Hematopoietic multipotent progenitor cell treated with erythropoietin and hydrocortisone succinate and interleukin-3 and kit ligand, for 15 days (in vitro differentiated cells): ENCODE measurements at places on chromosomes 2 and 18.

DNA sequence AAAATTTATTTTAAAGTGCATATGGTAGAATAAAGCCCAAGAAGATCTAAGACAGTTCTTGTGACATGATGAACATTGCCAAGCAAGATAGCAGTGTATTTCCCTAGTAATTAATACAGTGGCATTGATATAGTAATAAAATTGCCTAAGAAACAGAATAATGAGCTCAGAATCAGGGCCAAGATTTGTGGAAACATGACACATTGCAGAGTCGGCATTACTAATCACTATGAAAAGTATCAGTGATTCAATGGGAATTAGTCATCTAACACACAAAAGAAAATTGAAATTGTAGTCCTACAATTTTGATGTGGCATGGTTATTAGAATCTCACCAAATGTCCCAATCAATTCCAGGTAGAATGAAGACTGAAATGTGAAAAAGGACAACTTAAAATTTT, 243.0 kb upstream of the CYRIA start:
- no peak for DNase-seq

GRCh38 chr2:121075006-121075551, 209.9 kb downstream of the TFCP2L1 start:
- DNase-seq = no peak

- no peak for DNase-seq
These were observed 67.7 kb upstream of the CDKL4 start for GRCh38 chr2:39311469-39311868.

DNA sequence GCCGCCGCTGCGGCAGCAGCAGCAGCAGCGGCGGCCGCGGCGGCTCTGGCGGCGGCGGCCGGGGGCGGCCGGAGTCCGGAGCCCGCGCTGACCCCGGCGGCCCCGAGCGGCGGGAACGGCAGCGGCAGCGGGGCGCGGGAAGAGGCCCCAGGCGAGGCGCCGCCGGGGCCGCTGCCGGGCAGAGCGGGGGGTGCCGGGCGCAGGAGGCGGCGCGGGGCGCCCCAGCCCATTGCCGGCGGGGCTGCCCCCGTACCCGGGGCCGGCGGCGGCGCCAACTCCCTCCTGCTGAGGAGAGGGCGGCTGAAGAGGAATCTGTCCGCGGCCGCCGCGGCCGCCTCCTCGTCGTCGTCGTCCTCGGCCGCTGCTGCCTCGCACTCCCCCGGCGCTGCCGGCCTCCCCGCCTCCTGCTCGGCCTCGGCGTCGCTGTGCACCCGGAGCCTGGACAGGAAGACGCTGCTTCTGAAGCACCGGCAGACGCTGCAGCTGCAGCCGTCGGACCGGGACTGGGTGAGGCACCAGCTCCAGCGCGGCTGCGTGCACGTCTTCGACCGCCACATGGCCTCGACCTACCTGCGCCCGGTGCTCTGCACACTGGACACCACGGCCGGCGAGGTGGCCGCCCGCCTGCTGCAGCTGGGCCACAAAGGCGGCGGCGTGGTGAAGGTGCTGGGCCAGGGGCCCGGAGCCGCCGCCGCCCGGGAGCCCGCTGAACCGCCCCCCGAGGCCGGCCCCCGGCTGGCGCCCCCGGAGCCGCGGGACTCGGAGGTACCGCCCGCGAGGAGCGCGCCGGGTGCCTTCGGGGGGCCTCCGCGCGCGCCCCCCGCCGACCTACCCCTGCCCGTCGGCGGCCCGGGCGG, 646 bp downstream of the PHLPP1 start:
- DNase-seq = peak; percentile 29

DNA sequence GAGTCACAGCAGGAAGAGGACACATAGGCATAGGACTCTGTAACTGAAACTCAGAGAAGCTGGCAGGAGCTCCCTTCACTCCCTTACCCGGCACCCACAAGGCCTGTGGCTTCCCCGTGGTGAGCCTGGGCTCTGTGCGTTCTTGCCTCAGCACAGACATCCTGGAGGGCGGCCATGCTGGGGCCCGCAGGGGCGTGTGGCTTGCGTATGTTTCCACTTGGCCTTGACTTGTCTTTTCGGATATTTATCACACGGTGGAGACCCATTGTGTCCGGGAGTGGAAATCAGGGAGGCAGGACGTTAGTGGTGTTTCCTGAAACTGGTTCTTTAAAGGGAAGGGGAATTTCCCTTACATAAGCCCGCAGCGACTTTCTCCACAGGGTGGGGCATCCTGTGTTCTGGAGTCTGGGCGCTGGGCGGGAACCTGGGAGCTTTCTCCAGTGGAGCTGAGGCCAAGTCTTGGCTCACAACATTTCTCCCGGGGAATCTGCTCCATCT, 49.9 kb upstream of the EML6 start:
- no peak for DNase-seq

DNA sequence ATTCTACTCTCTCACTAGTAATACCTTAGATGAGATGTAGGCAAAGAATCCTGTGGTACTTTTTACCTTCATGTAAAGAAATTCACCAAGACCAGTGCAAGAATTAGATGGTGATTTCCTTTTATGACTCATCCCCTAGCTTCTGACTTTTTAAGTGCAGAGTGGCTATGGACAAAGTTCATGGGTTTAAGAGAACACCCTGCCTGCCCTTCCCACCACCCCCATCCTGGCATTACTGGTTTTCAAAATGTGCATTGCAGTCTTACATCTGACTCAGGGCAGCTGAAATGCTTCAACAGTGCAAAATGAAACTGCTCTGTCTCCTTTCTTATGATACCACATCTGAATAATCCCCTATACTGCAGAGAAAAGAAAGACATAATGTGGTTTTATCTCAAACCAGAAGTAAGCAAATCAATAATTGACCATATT, 22.6 kb downstream of the MAIP1 start:
- no peak for DNase-seq

GRCh38 chr2:5751873-5752482, 59.8 kb downstream of the SOX11 start:
- no peak for DNase-seq

DNA sequence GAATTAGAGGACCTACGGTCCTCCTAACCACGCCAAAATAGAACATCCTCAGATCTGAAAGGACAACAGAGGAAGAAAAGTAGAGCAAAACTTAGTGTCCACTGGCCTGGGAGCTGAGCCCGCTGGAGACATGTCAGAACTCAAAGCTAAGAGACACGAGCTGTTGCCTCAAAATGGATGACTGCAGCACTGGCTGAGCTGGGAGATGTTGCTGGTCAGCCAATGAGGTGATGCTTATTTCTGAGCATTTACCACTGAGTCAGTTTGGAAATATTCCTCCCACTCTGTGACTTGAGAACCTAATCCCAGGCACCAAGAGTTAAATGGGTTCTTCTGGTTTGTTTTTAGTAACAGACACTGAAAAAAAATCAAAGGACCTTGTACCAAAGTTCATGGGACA, 32.6 kb downstream of the FBXO15 start:
- DNase-seq = no peak

- no peak for DNase-seq
These were observed 511.4 kb downstream of the RNF144A start for GRCh38 chr2:7428454-7429204.

DNA sequence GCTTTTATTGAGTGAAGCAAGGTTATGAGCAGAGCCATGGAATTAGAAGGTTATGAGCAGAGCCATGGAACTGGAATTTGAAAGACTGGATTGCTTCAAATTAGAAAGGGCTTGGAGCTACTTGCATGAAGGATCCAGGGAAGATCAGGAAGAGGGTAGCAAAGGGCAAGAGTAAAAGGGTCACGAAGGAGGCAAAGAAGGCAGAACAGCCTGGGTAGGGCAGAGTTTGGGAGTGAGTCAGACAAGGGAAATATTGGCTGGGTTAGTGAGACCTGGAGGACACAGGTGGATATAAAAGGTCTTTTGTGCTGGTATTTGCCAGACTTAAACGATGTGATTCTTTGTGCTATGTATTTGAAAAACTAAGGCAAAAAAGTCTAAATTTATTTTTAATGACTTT, 65.0 kb downstream of the SEMA4F start:
- DNase-seq = no peak

DNA sequence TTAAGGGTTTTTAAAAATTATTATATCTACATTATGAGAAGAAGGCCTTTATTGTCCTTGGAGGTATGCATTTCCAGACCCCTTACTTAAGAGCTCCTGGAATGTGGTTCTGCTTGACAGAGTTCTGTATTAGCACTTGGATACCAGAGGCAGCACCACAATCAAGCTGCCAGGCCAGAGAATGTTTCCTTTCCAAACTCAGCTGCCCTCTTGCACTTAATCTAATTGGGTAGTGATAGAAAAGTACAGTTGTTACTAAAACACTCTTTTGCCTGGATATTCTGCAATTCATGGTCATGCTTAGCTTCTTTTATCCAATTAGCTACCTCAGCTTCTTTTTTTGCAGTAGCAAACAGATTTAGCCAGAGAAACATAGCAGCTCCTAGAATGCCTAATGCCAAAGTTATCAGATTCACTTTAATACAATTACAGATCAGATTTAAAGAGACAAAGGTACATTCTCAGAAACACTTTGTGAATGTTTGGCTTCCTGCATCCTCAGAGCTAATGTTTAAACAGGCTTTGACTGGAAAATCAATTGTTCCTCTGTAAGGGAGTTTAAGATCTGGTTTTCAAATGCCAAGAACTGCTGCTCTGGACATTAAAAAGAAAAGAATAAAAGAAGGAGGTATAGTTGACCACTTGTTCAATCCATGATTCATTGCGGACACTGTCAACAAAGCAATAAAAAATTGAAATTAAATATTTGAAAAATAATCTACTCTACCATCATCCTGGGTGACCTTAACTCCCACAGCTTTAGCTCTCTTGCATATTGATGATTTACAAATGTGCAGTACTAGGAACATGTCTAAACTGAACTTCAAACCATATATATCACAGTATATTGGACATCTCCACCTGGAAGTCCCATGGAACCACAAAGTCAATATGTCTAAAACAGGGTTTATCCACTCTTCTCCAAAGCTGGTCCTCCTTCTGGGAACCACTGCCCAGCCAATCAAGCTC, 12.8 kb downstream of the NOSTRIN start:
- DNase-seq = no peak

DNA sequence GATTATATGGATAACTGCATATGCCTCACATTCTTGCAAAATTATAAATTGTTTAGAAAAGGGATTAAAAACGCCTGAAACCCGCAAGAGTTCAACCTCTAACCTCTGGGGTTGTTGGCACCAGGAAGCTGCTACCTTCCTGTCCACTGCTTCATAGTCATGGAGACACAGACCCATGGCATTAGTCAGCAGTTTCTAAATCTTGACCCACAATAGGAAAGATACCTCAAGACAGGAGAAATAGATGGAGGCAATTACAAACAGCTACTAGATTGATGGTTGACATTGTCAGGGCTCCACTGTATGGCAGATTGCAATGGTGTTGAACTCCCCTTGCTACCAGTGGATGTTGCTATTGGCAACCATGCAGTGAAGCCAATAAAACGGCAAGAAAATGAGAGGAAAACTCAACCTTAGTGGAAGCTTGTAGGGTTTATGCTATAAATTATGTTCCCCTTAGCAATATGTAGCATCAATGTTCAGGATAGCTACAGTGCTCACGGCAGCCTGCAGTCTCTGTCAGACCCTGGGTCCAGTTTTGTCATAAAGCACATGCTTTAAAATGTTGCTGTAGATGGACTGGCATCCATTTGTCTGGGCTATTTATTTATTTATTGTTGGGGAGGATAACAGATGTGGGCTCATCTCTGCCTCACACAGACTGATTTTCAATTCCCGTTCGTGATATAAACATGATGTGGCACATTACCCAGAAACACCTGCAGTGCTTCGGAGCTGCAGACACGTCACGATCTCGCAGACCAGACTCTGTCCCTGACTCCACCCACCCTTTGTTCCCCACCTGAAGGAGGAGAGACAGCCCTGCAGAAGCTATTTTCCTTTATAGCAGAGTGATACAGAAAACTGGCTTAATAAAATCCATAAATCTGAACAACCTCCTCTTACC, 233.4 kb downstream of the AGPS start:
- DNase-seq = no peak

DNA sequence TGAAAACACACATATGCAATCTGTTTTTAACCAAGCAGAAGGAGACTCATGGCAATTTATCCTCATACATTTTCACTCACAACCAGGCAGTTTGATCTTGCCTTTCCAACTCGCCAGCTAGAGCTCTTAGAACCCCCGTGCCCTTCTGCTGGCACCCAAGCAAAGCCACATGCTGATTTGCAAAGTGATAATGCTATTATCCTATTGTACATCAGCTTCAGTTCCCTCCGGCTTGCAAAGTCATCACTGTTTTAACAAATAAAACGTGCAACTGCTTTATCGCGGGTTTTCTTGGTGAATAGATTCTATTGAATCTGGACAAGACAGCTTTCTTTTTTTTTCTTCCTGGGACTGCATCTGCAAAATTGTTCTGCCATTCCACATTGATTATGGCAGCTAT, 314.6 kb downstream of the LNPK start:
- no peak for DNase-seq

DNA sequence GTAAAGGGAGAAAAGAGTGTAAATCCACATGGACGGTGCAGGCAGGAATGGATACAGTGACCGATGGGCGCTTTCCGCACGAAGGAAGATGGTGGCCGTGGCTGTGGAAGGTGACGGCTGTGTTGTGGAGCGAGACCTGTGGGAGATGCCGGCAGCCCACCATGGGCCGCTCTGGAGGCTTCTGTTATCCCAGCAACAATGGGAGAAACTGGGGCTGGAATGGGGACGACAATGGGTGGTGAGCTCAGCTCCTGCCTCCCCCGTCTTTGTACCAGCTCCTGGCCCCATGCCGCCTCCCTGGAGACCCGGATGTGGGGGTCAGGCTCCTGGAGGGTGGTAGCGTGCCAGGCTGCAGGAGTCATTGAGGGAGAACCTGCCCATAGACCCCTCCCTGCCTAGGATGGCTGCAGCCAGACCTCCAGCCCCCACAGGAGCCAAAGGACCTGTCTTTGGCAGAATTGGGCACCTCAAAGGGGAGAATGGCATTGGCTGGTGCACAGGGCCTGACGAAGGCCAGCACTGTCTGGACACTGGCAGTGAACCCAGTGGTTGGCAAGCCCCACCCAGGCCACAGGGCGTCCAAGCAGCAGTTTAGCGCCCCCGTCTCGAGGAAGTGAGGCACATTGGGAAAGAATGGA, 72.6 kb downstream of the SLC66A2 start:
- DNase-seq = no peak

DNA sequence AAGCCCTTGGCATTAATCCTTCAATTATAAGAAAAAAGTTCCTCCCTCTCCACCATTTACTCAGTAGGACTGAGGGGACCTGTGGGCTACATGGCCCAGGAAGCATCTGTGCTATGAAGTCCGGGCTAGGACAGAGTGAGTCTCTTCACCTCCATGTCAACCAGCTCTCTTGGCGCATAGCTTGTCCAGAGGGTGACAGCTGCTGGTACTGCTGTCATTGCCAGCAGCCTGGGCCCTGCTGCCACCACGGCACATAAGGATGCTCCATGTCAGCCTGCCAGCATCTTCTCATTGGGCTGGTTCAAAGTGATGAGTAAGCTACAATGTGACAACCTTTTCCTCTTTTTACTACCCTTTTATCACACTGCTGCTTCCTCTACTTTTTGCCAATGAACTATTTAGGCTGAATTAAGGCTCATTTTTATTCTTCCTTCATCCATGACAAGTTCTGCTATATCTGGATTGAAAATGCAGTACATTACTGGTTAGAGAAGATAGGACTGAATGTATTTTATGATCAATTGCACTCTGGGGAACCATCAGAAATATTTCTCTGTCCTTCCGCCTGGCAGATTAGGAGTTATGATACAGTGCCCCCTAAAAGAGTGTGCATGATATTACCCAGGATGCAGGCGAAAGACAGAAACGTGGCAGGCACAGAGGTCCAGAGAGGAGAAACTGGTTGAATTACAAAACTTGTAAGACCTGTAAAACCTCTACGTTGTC, 258.9 kb upstream of the TNP1 start:
- no peak for DNase-seq
